ENCODE measurements at places on chromosomes 13 and 19.

- no peak for DNase-seq
Observed at GRCh38 chr19:2645826-2646225, 56.7 kb downstream of the GNG7 start.

DNA sequence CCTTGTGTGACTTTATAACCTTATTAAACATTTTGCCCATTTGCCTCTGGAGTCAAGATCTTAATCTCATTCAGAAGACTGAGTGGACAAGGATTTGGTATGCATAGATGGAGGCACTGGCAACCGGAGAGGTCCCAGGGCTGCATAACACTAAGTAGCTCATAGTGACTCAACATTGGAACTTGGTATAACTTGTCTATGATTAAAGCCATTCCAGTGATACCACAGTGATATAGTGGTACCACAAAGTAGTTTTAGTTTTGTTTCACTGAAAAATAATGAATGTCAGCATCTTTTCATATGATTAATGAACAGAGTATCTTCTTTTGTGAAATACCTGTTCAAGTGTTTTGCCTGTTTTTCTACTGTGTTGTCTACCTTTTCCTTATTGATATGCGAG lies 26.4 kb downstream of the CDK8 start:
- DNase-seq: no peak

GRCh38 chr19:1170938-1171754 lies 2.9 kb downstream of the SBNO2 start:
- no peak for DNase-seq

- no peak for DNase-seq
Observed at GRCh38 chr13:36151591-36151990, 20.4 kb upstream of the DCLK1 start.

GRCh38 chr13:32674503-32674902 lies 88.3 kb downstream of the PDS5B start:
- DNase-seq: no peak

Data from Kasumi-1 (cell line).